ENCODE measurements at places on chromosomes 6 and 20.

DNA sequence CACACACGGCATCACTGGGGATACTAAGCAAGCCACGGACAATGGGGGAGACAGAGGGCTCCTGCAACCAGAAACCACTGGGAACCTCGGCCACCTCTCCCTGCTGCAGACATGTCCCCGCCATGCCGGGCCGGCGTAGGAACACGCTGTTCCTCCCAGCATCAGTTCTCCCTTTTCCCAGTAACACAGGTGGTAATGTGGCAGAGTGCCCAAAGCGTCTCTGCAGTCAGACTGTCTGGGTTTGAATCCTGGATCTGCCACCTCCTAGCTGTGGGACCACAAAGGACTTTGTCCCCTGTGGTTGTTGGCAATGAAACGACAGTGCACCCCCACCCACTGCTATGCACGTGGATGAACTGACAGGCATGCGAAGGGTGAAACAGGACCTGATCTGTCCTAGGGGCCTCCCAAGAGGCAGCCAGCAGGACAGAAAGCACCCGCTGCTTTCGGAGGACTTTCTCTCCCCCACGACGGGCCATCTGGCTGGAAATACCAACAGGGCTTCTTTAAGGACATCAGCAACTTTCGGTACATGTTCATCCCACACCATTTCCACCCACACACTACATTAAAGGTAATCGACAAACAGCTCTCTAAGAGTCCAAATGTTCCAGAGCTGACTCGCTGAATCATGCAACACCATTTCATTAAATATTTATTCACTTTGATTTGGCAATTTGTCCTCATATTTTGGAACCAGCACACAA lies 74.1 kb downstream of the SULF2 start:
- DNase-seq = no peak

DNA sequence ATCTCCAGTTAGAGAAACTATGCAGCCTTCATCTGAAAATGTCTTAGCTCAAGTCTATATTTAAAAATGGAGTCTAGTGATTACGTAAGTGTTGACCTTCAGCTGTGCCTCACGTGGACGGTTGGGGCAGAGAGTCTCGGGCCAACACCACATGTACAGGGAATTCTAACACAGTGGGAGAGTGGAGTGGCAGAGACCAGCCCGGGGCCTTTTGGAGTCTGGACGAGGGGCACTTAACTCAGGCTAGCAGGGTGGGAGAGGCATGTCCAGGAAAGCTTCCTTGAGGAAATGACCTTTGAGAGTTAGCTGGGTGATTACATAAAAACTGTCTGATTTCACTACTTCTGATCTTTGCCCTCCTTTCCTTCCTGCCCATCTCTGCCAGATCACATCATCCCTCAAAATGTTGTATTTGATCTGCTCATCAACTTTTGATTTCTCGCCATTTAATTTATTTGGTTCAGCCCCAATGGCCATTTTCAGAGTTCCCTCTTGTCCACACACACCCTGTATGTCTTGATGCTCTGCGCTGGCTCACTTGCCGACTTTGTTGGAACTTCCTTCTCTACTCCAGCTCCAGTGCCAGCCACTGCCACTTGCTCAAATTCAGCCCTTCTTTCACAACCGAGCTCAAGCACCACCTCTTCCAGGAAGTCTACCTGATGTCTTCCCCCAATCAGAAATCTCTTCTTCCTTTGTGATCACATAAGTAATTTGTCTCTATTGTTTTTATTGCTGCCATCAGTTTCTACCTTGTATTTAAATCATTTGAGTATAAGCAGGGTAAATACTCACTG lies 2.6 kb downstream of the ARMC2 start:
- DNase-seq = no peak

DNA sequence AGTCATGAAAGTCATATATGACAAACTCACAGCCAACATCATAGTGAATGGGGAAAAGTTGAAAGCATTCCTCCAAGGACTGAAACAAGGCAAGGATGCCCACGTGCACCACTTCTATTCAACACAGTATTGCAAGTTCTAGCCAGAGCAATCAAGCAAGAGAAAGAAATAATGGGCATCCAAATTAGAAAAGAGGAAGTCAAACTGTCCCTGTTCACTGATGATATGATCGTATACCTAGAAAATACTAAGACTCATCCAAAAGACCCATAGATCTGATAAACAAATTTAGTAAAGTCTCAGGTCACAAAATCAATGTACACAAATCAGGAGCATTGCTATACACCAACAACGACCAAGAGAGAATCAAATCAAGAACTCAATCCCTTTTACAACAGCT lies 41.2 kb downstream of the RPP21 start:
- no peak for DNase-seq

- DNase-seq = peak; percentile 25
Measured at GRCh38 chr6:21022343-21023107, 488.3 kb downstream of the CDKAL1 start.

- no peak for DNase-seq
Measured at GRCh38 chr6:166650824-166651807, 24.1 kb upstream of the RPS6KA2 start.

- DNase-seq = no peak
Measured at GRCh38 chr20:24955045-24955444, 6.0 kb downstream of the CST7 start.

DNA sequence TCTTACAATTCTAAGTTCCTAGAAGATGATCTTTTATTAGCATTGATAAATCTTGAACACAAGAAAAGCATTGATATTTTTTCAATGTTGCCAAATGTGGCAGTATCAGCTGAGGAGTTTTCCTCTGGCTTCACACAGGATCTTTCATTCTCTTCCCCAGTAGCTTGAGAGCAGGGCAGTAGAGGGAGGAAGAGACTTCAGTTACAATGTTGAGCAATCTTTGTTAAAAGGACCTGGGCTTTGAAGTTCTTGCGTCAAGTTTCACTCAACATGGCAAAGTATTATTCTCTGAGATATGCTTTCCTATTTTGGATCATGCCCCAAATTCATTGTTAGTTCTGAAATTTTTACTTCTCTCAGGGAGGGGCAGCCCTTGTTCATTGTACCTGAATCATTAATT lies 238.0 kb downstream of the COL12A1 start:
- DNase-seq = no peak
